ENCODE measurements at places on chromosomes 1 and 21.

DNA sequence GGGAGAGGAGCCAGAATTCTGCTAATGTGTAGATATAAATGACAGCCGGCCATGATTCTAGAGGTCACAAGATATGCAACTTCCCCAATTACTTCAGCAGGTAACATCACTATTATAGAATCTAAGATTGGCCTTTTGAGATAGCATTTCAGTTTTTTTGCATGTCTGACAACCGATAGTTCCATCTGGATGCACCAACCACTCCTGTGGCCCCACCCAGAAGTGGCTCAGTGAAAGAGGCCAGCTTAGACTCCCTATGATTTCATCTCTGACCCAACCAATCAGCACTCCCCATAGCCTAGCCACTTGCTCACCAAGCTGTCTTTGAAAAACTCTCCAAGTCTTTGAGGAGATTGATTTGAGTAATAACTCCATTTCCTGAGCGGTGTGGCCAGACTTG, 30.3 kb upstream of the NUF2 start:
- DNase-seq: no peak

DNA sequence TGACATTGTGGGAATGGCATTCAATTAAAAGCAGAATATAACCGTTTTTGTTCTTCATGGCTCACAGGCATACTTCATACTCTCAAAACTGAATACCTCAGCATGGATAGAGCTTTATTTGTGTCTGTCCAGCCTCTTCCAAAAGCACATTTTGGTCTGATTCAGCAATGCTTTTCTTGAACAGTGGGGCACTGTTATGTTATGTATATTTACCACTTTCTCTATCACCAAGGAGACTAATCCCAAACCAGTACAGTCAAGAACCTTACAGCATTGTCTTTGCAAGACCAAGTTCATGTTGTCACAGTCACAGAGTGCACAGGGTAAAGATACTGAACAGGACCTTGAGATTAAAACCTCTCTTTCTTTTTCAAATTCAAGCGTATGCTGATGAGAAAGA, 582.8 kb downstream of the PTBP2 start:
- no peak for DNase-seq

DNA sequence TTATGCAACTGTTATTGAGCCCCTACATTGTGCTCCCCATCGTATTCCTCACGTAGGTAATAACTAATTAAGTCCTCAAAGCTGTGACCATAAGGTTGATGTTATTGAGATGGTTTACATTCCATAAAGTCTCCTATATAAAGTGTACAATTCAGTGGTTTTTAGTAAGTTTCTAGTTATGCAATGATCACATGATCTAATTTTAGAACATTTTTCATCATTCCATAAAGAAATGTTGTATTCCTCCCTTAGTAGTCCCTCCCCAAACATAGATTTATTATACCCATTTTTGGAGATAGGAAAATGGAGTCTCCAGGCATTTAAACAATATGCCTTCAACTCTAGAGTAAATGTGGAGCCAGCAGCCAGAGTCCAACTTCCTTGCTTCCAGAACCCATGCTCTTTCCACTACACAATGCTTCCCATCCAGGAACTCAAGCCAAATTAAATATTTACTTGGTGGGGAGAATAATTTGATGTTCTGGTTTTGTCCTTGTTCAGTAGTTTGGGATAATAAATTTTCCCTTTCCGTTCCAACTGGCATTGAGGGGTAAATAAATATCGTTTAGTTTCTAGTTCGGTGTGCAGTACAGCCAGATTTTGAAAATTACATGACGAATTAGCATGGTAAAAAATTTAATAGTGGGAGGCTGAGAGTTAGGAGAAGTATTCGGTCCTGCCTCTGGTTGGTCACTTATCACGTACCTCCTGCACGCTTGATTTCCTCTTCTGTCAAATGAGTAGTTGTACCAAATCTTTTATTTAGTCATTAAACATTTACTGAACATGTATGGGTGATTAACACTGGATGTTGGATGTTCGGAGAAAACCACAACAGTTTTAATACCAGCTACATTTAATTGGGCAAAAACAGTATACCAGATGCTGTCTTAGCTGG, 66.3 kb downstream of the CACHD1 start:
- DNase-seq: no peak

GRCh38 chr1:113660088-113660487, 99.2 kb downstream of the PHTF1 start:
- no peak for DNase-seq

DNA sequence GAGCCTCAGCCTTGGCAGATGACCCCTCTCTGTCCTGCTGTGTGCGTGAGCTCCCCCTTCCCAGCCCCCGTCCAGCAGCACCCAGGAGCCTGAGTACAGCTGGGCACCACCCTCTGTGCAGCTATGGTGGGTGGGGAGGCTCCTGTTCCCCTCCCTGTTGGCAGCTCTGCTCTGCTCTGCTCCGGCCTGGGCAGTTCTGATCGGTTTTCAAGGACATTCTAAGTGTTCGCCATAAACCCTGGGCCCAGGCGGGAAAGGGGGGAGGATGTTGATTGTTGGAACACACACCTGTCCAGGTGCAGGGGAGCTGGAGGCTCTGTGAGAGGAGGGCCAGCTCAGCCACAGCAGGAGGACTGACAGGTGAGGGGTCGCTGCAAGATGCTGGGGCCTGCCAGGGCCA, at the start of gene CLCNKB:
Gene CLCNKB (plus strand): TSS at position 262 of the 400 bp plus-strand sequence. CDS start 711 bp downstream, outside the sequence.
- DNase-seq: no peak

GRCh38 chr1:5597171-5597850, 394.9 kb downstream of the NPHP4 start:
- DNase-seq: no peak

DNA sequence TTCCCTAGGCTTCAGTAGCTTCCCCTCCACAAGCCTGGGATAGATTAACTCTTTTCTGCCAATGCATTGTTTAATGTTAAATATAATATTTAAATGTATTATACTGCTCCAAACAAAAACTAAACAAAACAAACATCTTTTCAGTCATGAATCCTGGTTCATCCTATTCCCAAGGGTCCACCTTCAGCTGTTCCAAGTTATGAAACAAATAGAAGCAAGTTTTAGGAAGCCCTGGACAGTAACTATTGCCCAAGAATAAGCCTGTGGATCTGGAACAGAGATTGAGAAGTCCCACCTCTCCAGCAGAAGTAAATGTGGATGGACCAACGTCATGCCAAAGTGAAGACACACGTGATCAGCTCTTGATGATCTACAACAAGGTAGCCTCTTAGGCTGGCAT, 408.1 kb downstream of the SETD4 start:
- DNase-seq: no peak

DNA sequence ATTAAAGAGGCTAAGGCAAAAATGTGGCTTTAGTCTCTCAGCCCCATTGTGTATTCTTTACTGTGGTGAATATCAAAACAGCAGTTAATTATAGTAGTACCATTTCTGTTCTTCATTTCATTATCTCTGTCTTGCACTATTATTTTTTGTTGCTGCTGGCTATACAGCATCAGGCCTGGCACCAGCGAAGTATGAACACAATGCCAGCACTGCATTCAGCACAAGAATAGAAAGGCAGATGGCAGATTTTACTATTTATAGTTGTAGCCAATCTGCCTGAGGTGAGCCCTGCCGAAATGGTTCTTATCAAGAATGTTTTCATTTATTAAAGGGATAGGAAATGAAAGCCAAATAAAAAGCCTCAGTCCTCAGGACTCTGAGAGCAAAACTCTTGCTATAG, 72.1 kb downstream of the GPR52 start:
- no peak for DNase-seq

DNA sequence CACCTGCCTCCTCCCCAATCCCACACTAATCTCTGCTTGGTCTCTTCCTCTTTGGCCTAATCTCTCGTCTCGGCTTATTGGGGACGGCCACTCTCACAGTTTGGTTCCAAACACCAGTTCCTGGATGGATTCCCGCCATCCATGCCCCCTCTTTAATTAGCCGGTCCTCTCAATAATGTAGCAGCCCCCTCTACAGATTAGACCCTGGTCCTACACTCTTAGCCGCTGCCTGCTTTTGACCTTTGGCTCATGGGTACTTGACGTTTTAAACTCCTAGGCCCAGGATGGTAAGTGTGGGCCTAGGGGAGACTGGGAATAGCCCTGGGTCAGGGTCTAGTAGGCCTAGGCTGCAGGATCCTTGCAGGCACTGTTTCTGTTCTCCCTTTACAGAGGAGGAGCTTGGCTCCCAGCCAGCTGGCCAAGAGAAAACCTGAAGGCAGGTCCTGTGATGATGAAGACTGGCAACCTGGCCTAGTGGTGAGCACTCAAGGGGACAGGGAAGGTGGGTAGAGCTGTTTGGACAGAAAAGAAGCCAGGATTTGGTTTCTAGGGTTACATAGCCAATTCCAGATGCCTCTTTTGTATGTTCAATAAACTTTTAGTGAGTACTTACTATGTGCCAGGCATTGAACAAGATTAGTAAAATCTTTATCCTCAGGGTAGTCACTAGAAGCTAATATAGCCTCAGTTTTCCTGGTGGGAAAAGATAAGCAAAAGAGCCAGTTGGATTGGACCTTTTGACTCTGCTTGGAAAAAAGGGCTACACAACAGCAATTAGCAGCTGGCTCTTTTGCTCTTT, 758 bp downstream of the RAD54L start:
- no peak for DNase-seq

GRCh38 chr1:31400393-31400792, 12.6 kb upstream of the SERINC2 start:
- DNase-seq: no peak

- DNase-seq: no peak
These were observed 680 bp upstream of the CNN3 start for GRCh38 chr1:94927405-94928175.

DNA sequence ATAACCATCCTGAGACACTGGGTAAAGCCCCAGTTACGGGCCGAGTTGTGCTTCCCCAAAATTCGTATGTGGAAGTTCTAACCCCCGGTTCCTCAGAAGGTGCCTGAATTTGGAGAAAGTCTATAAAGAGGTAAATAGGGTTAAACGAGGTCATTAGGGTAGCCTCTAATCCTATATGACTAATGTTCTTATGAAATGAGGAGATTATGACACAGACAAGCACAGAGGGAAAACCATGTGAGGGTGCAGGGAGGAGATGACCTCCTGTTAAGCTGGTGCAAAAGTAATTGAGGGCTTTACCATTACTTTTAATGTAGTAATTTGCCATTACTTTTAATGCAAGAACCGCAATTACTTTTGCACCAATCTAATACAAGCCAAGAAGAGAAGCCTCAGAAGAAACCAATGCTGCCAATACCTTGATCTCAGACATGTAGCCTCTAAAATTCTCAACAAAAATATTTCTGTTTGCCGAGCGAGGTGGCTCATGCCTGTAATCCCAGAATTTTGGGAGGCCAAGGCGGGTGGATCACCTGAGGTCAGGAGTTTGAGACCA, 260.8 kb downstream of the GPATCH2 start:
- DNase-seq: no peak

DNA sequence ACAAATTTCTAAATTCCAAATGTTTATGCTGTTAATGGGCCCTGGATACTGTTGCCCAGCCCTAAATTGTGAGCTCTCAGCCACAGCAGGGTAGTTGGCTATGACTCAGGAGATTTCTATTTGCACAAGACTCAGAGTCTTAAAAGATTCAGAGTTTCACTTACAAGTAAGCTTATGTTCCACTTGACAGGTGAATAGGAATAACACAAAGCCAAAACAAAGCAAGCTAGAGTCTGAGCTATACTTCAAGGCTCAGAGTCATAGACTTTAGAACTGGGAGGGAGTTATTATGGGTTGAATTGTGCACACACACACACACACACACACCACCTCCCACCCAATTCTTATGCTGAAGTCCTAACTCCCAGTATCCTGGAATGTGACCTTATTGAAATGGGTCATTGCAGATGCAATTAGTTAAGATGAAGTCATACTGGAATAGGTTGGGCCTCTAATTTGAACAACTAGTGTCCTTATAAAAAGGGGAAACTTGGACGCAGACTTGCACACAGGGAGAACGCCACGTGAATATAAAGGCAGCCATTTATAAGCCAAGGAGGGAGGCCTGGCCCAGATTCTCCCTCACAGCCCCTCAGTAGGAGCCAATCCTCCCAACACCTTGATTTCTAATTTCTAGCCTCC, 30.2 kb downstream of the PRDX6 start:
- peak; percentile 79 for DNase-seq

DNA sequence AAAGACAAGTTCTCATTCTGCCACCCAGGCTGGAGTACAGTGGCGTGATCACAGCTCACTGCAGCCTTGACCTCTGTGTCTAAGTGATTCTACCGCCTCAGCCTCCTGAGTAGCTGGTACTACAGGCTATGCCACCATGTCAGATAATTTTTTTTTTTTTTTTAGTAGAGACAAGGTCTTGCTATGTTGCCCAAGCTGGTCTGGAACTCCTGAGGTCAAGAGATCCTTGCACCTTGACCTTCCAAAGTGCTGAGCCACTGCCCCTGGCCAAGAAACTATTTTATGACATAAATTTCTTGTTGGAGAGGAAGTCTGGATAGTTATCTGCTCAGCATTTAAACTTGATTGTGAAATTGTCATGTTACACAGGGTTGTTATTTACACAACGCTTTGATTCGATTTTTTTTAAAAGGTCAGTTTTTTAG, 2.1 kb downstream of the SCCPDH start:
- DNase-seq: no peak

DNA sequence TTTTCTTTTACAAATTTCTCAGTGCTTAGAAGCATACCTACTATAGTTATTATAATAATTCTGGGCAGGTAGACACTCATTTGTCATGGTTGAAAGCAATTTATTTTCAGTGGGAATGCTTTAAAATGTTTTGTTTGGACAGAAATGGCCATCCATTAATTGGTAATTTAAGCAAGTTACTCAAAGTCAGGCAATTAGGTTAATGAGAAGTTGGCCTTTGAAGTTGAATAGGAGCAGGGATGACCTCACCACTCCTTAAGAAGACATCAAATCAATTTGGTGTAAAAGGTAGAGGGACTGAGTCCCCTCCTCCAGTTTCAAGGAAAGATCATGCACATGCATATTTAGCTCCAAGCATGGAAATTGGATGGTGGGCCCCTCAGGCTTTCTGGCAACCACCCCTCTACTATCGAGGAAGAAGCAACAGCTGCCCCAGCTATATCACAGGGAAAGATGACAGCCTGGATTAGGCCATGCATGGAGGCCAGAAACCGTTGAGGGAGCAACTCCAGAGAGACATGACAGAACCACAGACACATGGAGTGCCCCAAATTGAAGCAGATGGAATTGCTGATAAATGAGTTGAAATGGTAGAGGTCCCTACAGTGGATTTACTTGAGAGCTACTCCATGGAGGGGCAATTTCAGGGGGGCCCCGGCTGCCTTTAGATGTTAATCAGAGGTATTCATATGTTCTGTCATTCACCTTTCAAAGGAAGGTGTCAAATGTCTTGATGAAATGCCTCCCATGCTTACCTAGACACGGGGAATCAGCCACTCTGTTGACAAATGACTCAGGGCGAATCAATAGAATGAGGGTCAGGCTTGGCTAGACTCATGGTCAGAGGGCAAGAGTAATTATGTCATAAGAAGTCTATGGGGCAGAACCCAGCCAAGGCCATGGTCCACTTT, 26.7 kb downstream of the HLX start:
- DNase-seq: no peak

DNA sequence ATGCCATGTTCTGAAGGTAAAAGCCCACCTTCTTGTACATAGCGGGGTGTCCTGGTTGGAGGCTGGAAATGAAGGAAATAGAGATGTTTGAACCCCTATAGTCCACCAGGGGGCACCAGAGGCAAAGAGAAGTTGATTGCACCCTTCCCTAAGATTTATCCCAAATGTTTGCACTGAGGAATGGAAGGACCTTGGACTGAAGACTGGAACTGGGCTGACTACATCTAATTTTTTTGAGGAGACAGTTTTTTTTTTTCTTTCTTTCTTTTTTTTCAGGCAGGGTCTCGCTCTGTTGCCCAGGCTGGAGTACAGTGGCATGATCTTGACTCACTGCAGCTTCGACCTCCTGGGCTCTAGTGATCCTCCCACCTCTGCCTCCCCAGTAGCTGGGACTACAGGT, 55.3 kb upstream of the EIF4G3 start:
- no peak for DNase-seq

- no peak for DNase-seq
These were observed 32.9 kb downstream of the UROD start for GRCh38 chr1:45044916-45045315.
